ENCODE measurements at places on chromosomes 5 and 9. TPM values are rescaled to one million over a fixed set of nuclear protein-coding genes. Genes with fewer than 3 reads are reported as not detected.

- DNase-seq = no peak
Observed at GRCh38 chr9:5073701-5074100, 88.6 kb downstream of the JAK2 start.

GRCh38 chr5:40397091-40397490 is 282.6 kb upstream of the PTGER4 start:
- no peak for DNase-seq

DNA sequence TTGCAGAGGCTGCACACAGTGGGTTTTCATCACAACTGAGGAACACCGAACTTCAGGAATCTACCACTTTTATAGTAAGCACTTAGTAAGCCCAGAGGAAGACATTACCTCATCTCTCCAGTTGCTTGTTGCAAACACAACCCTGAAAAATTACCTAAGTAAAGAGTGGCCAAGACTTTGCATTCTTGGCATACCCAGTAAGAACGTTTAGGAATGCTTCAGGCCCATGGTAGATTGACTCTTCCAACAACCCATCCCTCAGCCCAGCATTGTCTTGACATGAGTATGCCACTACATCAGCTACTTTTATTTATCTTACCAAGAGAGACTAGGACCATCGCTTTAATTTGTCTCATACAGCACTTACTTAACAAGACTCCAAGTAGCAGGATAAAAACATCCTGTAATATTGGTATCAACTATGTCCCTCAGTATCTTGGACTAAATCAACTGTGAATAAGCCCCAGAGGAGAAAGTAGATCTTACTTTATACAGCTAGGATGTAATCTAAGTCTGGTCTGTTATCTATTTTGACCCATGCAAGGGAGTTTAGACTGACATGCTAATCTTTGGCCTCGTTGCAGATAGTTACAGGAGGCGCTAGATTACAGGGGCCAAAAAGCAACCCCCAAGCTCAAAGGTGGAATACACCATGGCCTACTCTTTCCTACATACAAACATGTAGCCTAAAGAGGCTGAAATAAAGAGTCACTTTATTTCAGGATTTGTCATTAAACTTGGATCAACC is 114.9 kb downstream of the INVS start:
- no peak for DNase-seq

The ELAVL2 gene
- total RNA-seq = 4.7 TPM

The GRM6 gene
- total RNA-seq = not detected

Measured in endodermal cell (in vitro differentiated cells).